ENCODE measurements at places on chromosomes 5 and 9. TPM values are rescaled to one million over a fixed set of nuclear protein-coding genes. Genes with fewer than 3 reads are reported as not detected.

DNA sequence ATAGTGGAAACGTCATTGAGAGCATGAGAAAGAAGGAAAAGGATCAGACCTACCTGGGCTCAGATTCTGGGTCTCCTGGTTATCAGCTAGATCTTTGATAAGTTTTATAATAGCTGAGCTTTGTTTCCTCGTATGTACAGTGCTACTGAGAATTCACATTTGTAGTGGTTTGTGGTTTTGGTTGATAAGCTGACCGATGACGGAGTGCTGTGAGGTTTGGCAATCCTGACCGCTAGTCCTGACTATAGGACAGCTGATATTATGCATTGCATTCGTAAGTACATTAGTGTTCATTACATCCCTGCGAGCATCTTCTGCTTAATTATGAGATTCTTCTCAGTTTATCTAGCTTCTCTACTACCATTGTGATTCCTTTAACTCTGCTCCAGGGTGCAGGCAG is 190.7 kb upstream of the SLC27A6 start:
- peak; percentile 78 for DNase-seq

- peak; percentile 12 for DNase-seq
Measured at GRCh38 chr9:18791074-18791473, 241.9 kb downstream of the SAXO1 start.

- no peak for DNase-seq
Measured at GRCh38 chr5:3843706-3844105, 248.1 kb downstream of the IRX1 start.

- no peak for DNase-seq
Measured at GRCh38 chr9:14522627-14523379, 170.4 kb downstream of the ZDHHC21 start.

GRCh38 chr5:50740832-50741231 is 74.4 kb downstream of the PARP8 start:
- DNase-seq, result no peak

- no peak for DNase-seq
Measured at GRCh38 chr9:127700594-127701255, 6.1 kb upstream of the CFAP157 start.

DNA sequence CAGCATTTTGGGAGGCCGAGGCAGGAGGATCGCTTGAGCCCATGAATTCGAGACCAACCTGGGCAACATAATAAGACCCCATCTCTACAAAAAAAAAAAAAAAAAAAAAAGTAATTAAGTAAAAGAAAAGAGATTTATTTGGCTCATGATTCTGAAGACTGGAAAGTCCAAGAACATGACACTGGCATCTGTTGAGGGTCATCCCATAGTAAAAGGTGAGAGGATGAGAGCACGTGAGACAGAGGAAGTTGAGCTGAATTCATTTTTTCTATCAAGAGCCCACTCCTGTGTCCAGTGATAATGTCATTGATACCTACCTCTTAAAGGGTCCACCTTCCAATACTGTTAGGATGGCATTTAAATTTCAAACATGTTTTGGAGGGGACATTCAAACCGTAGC is 19.8 kb downstream of the CREBRF start:
- no peak for DNase-seq

DNA sequence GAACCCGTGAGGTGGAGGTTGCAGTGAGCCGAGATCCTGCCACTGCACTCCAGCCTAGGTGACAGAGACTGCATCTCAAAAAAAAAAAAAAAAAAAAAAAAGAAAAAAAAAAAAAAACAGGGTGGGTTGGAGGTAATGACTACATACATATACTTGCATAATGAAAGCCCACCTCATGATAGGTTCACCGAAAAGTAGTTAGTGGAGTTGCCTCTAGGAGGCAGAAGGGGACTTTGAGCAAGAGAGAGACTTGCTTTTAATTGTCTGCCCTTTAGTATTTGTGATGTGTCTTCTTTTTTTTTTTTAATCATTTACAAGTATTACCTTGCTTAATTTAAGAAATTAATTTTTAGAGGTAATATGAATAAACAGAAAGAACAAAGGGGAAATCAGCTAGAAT is 99.8 kb downstream of the PPARGC1B start:
- DNase-seq, result no peak

DNA sequence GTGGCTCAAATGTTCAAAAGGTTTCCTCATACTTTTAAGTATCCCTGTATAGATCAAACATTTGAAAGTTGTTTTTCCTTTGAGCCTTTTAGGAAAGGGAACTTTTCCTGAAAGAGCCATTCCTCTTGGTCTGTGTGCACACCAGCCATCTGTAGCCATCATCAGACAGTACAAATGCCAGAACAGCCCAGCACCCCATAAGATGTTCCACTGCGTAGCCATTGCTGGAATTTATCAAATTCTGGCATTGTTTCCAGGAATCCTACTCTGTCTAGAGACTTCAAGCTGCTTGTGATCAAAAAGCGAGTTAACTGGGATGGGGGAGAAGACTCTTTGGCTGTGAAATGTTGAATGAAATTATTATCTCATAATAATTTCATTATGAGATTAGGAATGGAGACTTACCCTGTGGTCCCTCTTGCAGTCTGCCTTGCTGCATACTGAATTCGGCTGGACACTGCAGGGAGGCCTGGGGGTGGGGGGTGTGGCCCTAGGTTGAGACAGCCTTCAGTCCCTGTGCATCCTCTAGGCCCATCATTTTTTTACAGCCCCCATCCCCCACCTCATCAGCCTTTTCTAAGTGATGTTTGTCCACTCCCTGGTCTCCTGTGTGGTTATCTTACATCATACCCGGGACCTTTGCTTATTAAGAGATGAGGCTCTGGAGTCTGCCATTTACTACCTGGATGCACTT is 99.8 kb downstream of the RALGPS1 start:
- peak; percentile 30 for DNase-seq

DNA sequence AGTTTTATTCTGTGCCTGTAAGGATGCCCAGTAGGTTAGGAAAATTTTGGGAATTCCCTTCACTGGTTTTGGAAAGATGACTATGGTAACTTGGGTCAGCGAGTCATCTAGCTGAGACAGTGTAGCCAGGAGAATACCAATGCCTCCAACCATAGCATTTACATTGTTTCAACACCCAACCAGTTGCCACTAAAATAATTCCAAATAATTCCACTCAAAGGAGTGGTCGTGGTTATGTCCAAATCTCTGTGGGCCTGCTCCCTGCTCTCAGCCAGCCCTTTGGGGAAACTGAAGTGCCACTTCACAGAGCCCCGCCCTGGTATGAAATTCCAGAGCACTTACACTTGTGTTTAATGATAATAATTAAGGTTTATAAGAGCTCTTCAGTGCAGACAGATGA is 310.5 kb downstream of the PLK2 start:
- DNase-seq, result peak; percentile 24

LAMC3 gene
- polyA plus RNA-seq, result not detected

- DNase-seq, result no peak
Measured at GRCh38 chr9:118692613-118693012, 676.6 kb downstream of the BRINP1 start.

GRCh38 chr5:175635854-175636584 is 21.9 kb upstream of the HRH2 start:
- DNase-seq, result no peak

ADAMTSL2 gene
- not detected for polyA plus RNA-seq

- DNase-seq, result no peak
Measured at GRCh38 chr5:178532236-178532635, 58.0 kb downstream of the COL23A1 start.

DNA sequence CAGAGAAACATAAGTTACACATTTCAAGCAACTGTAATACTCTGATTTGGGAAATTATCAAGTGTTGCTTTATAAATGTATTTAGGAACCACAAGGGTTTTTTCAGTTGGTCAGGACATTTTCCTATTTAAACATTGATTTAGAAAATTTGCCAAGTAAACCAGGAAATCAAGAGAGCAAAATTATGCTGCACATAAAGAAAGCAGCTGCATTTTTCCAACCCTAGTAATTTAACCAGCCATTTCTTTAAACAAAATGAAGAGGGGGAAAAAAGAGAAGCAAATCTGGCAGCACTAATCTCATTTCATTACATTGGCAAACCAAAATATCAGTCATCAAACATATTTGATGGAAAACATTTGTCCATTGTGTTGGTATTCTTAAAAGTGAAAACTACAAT is 271.4 kb downstream of the TLE1 start:
- DNase-seq, result no peak

DNA sequence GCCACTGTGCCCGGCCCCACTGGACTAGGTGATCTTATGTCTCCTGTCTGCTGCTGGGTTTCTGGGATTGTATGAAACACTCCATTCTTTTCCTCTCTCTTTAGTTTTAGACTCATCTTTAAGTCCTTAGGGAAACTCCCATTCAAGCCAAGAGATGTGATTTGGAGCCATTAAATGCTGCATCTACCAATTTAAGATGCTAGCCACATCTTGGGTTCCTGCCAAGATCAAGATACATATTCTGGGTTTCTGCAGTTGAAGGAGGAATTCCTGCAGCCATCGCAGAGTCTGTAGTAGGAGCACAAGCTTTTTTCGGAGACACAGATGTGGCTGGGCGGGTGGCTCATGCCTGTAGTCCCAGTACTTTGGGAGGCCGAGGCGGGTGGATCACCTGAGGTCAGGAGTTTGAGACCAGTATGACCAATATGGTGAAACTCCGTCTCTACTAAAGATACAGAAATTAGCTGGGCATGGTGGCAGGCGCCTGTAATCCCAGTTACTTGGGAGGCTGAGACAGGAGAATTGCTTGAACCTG is 23.2 kb downstream of the STXBP1 start:
- peak; percentile 17 for DNase-seq

Data from IMR-90 (cell line).